Adrenal gland (tissue), 19 donors: ENCODE measurements at places on chromosomes 12 and 14.
A peak's percentile ranks its signal among the peaks of the same experiment; 100 is the strongest.

DNA sequence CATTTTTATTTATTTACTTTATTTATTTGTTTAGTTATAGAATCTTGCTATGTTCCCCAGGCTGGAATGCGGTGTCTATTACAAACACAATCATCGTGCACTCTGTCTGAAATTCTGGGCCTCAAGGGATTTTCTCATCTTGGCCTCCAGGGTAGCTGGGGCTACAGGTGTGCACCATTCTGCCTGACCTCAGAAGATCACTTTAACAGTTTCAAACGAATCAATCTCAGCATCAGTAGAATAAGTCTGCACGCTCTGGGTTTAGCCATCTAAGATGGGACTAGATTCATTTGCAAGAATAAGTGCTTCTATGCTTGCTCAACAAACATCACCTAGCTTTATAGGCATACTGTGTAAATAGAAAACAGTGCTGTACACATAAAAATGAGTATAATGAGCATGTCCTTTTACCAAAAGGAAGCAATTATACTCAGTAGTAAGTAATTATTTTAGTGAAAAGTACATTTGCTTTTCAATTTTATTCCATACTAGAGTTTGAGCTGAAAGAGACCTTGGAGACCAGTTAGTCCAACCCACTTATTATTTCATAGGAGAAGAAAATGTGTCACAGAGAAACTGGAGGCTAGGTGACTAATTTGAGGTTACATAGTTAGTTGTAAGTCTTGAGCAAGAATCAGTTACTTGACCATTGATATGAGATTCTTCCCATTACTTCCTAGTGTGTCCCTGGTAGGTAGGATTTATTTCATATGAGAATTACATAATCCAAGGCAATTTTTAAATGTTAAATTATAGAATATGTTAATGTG, 456.5 kb upstream of the LMO3 start:
- no peak for DNase-seq

DNA sequence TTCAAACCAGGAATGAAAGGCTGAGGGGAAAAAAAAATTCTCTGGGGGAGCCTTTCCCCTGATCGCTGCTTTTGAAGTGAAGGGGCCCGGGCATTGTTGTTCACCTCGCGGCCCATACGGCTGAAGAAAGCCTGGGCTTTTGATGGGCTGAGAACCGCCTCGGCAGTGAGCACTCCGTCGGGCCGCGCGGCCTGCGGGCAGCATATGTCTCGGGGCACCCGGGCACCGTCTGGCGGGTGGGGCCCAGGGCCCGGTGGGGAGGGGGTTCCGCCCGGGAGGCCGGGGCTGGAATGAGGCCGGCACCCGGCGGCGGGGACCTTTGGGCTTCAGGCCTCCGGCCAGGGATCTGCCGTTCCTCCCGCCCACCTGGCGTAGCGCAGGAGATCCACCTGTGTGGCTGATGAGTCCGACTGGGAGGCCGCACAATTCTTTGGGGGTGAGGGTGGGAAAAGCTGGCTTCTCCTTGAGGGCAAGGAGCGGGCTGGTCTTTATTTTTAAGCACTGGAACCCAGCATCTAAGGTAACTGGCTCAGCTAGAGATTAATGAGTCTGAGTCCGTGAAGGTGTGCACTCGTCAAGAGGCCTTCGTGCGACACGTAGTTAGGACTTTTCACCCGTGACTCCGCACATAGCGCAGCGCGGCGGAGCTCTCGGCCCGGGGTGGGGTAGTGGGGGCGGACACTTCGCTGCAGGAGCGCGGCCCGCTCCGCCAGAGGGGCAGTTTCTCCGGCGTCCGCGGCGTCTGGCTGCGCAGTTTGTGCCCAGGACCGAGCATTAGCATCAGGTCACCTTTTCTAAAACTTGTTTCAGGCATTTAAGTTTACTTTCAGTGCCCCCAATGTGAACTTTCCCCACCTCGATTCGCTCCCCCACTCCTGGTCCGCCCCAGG, 10.6 kb downstream of the FOXA1 start:
- no peak for DNase-seq

DNA sequence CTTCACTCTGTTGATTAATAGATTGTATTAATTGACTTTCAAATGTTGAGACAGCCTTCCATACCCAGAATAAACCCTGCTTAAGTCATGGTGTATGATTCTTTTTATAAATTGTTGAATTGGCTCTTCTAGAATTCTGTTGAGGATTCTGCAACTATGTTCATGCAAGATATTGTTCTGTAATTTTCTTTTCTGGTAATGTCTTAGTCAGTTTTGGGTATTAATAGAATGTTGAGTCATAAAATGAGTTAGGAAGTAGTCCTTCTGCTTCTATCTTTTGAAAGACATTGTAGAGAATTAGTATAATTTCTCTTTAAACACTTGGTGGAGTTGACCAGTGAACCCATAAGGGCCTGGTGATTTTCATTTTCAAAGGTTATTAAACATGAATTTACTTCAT, 958.9 kb downstream of the LRFN5 start:
- DNase-seq = no peak

DNA sequence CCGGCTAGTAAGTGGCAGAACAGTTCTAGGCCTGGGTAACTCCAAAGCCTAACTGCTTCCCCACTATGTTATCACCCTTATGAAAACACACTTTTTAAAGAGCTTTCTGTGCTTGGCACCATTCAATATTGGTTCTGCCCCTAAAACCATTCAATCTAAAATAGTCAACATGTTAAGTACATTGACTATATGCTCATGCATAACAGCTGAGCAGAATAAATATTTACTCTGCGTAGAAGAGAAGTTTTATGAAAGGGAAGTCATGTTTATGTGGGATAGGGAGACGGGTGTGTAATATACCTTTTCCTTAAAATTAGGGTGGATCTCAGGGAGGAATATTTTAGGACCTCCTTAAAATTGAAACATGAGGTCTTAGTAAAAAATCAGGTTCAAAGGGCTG, 80.5 kb downstream of the SAMD4A start:
- DNase-seq = no peak

- DNase-seq = no peak
Measured at GRCh38 chr14:72409047-72409446, 476.8 kb downstream of the RGS6 start.

DNA sequence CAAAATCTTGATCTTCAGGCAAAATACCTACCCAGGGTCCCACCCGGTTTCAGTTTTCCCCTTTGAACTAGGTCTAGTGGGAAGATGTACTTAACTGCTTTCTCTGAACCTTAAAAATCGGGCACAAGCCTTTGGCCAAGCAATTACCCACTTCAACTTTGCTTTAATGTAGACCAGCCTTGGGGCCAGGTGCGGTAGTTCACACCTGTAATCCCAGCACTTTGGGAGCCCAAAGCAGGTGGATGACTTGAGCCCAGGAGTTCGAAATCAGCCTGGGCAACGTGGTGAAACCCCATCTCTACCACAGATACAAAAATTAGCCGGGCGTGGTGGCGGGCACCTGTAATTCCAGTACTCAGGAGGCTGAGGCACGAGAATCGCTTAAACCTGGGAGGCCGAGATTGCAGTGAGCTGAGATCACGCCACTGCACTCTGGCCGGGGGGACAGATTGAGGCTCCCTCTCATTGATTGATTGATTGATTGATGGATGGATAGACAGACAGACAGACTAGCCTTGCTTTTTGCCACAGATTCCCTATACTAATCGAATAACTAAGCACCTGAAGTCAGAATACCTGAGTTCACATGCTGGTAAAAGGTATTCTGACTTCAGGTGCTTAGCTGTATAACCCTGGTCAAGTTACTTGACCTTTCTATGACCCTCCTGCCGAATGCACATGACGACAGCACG, 1.9 kb downstream of the CLIP1 start:
- DNase-seq = no peak

DNA sequence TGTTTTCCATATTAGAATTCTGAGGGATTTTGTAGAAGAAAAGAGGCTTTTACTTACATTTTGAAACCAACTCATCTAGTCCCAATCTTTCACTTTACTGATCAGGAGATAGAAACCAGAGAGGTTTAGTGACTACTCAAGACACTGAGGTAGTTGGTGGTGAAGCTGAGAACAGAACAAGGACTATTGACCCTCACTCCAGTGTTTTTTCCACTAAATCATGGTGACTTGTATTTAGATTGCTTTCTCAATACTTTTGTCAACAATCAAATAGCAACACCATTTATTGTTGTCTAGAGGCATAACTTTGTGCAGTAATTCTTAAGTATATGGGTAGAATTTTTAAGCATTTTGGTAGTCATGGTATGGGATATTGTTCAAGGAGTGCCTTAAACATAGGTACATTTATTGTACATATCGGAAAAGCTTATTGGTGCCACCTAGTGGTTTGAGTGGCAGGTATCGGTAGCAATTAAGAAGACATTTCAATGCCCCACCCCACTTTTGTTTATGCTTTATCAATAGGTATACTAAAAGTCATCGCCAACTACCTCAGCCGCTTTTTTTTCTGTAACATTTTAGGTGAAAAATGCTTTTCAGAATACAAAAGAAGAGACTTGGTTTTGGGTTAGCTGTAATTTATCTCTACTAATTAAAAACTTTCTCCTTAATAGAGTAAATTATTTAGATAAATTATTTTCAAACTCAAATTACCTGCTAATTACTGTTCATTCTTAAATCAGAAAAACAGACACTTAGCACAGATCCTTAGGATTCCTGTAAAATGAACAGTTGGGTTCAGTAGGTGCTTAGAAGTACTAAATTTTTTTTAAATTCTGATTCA, 47.3 kb upstream of the PAWR start:
- peak; percentile 33 for DNase-seq

DNA sequence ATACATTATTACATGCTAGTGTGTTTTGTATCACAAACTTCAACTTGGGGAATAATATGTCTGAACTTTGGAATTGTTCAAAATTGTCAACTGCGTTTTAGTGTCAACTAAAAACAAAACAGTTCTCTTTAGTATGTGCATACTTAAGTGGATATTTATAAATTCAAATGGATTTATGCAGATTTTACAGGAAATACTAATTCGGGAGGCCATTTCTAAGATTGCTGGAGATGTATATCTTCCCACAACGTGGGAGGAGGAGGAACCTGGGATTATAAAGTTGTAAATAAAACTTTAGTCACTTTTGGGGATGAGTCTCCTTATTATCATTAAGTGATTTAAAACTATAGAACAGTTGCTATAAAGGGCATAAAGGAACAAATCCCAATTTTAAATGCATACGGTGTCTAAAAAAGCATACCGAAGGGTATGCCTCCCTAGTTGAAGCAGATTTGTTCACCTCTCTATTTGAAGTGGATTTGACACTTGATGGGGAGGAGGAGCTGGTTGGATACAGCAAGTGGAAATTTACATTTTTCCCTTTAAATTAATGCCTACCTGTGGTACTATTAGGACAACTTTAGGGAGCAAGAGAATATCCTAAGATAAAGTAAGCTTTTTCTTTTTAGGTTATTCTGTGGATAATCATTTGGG, 2.7 kb downstream of the PDE3A start:
- no peak for DNase-seq

DNA sequence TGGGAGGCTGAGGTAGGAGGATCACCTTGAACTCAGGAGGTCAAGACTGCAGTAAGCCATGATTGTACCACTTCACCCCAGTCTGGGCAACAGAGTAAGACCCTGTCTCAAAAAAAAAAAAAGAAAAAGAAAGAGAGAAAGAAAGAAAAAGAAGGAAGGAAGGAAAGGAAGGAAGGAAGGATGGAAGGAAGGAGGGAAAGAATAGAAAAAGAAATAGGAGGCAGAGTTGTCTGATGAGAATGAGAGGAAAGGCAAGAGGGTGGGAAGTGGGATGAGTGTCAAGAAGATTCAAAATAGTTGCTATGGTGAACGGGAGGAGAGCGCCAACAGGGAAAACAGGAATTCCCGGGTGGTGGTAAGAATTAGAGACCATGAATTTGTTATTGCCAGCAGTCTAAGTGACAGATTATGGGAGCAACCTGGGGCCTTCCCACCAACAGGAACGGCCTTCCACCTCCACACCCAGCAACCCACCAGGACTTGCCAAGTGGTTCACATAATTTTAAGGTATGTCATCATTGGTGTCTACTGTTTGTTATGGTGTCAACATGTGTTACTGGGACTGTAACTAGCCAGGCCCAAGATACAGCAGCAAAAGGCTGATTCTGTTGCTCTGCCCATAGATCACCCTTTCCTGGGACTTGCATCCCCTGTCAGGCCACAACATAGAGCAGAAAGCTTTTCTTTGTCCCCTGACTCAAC, 36.1 kb upstream of the C12orf76 start:
- no peak for DNase-seq
